Activated naive CD4-positive, alpha-beta T cell (primary cell): ENCODE measurements at places on chromosomes 5 and 9.

DNA sequence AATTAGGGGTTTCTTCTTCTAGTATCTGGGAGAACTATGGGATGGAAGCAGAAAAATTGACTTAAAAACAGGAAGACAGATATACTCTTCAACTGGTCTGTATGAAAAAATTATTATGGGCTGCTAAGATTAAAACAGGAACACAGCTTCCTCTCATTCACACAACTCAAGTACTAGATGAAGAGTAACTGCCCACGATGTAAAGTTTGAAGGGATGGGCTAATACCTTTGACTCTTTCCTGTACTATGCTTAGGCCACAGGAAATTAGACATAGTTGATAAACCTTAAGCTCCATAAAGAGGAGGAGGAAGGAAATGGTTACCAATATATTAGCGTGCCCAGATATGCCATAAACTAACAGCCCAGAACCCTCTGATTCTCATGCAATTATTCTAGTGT lies 88.6 kb downstream of the ANKRD31 start:
- DNase-seq, result no peak

- no peak for DNase-seq
Observed at GRCh38 chr5:3104429-3105060, 353.1 kb upstream of the IRX2 start.

DNA sequence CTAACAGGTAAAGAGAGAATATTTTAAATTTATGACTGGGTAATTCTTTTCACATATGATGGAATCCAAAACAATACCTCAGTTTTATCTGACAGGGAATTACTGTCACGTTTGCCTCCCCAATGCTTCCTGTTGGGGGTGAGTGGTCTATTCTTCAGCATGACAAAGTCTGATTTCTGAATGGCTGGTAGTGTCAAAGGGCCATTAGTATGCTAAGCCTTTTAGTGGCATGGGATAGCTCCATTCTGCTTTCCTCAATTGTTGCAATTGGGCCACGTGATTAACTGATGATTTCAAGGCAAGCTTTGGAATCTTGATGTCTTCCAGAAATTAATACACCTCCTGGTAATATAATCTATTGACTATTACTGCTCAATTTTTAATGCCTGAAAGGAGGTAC lies 14.7 kb upstream of the NDUFS4 start:
- no peak for DNase-seq

DNA sequence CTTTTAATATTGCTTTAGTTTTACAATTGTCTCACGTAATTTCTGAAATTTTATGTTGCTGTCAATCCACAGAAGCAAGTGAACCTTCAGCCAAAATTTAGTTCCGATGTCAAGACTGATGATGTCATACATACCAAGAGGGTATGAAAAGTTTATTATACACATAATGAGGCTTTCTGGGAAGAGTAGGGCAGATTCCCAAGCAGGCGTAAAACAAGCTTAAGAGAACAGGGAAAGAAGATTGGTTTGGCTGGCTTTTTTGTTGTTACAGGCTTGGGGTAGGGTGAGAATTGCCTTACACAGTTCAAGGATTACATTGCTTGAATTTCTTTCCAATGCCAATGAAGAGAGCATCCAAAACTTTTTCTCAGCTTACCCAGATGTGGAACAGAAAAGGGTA lies 1962.9 kb upstream of the CDH6 start:
- DNase-seq, result no peak

- no peak for DNase-seq
Observed at GRCh38 chr5:149702934-149703646, 27.0 kb upstream of the PPARGC1B start.

GRCh38 chr5:120550358-120550757 lies 86.3 kb downstream of the PRR16 start:
- DNase-seq, result no peak

DNA sequence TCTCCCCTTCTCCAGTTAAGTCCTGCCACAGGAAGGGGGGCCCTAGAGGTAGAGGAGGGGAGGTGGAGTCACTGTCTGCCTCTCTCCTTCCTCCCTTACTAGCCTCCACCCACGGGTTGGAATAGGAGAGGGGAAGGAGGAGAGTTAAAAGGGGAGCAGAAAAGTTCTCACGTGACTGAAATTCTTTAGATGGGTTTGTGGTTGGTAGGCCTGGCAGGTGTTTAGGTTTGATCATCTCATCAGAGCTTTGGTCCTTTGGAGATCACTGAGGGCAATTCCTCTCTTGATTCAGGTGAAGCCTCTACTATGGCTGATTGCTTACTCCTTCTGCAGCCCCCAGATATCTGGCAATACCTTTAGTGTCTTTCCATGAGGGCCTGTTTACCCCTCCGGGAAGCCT lies 24.9 kb upstream of the C5orf63 start:
- DNase-seq, result no peak

GRCh38 chr5:34598177-34598794 lies 57.8 kb upstream of the RAI14 start:
- no peak for DNase-seq

GRCh38 chr9:127968700-127969383 lies 11.9 kb downstream of the EEIG1 start:
- no peak for DNase-seq
